Breast epithelium (tissue), 4 donors: ENCODE measurements at places on chromosomes 6 and 20. TPM values are rescaled to one million over a fixed set of nuclear protein-coding genes. Genes with fewer than 3 reads are reported as not detected.

The FAM162B gene
- total RNA-seq = 11.8 TPM

The TSHZ2 gene
- total RNA-seq = 31.7 TPM

The MAS1 gene
- total RNA-seq = not detected

The KHDC1 gene
- total RNA-seq = 1.0 TPM

The HLA-DQB2 gene
- total RNA-seq = 1.3 TPM

The SLC24A3 gene
- 4.9 TPM for total RNA-seq

The SSTR4 gene
- not detected for total RNA-seq

The FNDC1 gene
- 10.1 TPM for total RNA-seq

The BEND6 gene
- total RNA-seq = 0.80 TPM

DNA sequence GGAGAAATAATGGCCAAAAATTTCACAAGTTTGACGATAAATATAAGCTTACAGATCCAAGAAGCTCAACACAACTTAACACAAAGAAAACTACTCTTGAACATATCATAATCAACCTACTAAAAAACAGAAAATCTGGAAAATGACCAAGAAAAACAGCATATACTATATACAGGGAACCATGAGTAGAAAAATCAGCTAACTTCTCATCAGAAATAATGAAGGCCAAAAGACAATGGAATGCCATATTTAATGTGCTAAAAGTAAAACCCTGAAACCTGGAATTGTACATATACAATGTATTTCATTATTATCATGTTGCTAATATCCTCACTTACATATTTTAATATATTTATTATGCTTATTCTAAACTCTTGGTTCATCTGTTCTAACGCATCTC is 25.3 kb downstream of the MAPK13 start:
- no peaks in the 10 kb centered on the region for H3K27me3 ChIP-seq
- DNase-seq = no peak
- no peaks in the 10 kb centered on the region for H3K4me1 ChIP-seq

- DNase-seq = no peak
- H3K4me3 ChIP-seq = no peak overlapping the region
- no peaks in the 10 kb centered on the region for H3K4me1 ChIP-seq
Measured at GRCh38 chr6:53210811-53211210, 62.2 kb upstream of the GCM1 start.

GRCh38 chr20:10332656-10333415 is 101.2 kb downstream of the MKKS start:
- H3K36me3 ChIP-seq = no peaks in the 10 kb centered on the region
- no peaks in the 10 kb centered on the region for H3K27me3 ChIP-seq
- no peaks in the 10 kb centered on the region for H3K4me1 ChIP-seq
- no peak for DNase-seq
- no peak overlapping the region for H3K27ac ChIP-seq
- no peak overlapping the region for H3K4me3 ChIP-seq

GRCh38 chr20:11030351-11030750 is 356.6 kb upstream of the JAG1 start:
- no peak overlapping the region for H3K4me3 ChIP-seq
- H3K27me3 ChIP-seq = no peaks in the 10 kb centered on the region
- DNase-seq = no peak
- H3K27ac ChIP-seq = no peak overlapping the region

DNA sequence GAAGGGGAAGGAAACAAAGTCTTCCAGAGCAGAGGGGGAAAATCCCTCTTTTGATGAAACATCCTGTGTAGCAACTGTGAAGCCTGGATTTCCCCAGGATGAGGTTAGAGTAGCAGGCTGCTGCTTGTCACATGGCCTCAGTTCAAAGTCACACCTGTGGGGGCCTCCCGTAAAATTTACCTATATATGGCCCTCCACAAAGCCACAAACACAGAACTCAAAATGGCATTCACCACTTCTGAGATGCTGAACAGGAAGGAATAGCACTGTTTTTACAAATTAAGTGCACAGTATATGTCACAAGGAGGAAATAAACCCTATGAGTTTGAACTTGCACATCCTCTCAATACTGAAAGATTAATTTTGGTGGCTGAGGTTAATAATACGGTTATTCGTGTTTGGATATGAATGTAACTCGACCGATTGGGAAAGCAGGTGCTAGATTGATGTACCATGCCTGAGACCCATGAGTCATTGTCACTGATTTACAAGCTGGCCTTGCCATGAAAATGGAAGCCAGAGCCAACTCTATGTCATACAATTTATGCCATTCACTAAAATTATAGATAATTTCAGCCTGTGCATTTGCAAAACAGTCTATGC is 70.6 kb downstream of the SGK1 start:
- no peaks in the 10 kb centered on the region for H3K36me3 ChIP-seq
- no peak overlapping the region for H3K27ac ChIP-seq
- no peak overlapping the region for H3K4me3 ChIP-seq
- no peaks in the 10 kb centered on the region for H3K27me3 ChIP-seq
- no peak for DNase-seq

GRCh38 chr6:48036316-48036715 is 74.7 kb downstream of the PTCHD4 start:
- no peaks in the 10 kb centered on the region for H3K4me1 ChIP-seq
- H3K27me3 ChIP-seq = no peaks in the 10 kb centered on the region
- no peak overlapping the region for H3K4me3 ChIP-seq

- H3K4me3 ChIP-seq = no peak overlapping the region
- no peak overlapping the region for H3K27ac ChIP-seq
- peaks cover 9% of the 10 kb centered on the region for H3K27me3 ChIP-seq
- DNase-seq = no peak
- no peaks in the 10 kb centered on the region for H3K4me1 ChIP-seq
Measured at GRCh38 chr20:680638-681187, 5.1 kb upstream of the SCRT2 start.

- H3K4me3 ChIP-seq = no peak overlapping the region
- H3K36me3 ChIP-seq = no peaks in the 10 kb centered on the region
- no peaks in the 10 kb centered on the region for H3K27me3 ChIP-seq
- no peak for DNase-seq
Measured at GRCh38 chr6:89985751-89986493, 91.7 kb downstream of the GJA10 start.

- no peaks in the 10 kb centered on the region for H3K36me3 ChIP-seq
- H3K27me3 ChIP-seq = no peaks in the 10 kb centered on the region
- H3K4me1 ChIP-seq = no peaks in the 10 kb centered on the region
- DNase-seq = no peak
- H3K27ac ChIP-seq = no peak overlapping the region
- peak overlapping the region; percentile 2 for H3K4me3 ChIP-seq
Measured at GRCh38 chr6:2509711-2510110, 241.0 kb downstream of the MYLK4 start.

DNA sequence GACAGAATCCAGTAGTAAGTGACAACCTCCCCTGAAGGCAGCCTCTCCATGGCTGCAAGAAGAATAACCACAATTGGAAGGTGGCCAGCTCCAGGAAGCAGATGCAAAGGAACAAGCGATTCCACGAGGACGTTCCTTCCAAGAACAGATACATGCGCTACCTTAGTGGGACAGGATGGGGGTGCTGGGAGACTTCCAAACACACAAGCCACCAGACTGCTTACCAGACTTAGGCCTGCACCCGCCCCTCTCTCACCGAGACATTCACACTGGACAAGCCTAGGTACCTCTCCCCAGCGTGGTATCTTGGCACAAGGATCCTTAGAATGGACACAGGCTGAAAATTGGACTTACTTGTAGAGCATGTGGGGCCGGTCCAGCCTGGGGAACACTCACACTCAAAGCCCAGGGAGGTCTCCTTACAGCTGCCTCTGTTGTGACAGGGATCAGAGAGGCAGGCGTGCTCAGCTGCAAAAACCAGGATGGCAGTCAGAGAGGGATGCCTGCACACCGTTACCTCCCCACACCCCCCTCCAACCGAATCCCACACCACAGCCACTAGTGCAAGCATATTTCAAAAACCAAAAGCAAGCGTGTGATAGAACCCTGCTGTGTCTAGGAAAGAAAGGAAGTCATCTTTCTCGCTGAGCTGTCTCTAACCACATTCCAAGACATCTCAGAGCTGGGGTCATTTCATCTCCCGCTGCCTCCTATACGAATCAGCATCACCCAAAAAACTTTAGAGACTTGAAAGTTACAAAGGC is 22.4 kb downstream of the JAG1 start:
- no peak for DNase-seq
- H3K27me3 ChIP-seq = no peaks in the 10 kb centered on the region
- no peaks in the 10 kb centered on the region for H3K36me3 ChIP-seq
- no peaks in the 10 kb centered on the region for H3K4me1 ChIP-seq
- H3K27ac ChIP-seq = no peak overlapping the region

GRCh38 chr6:136114661-136115060 is 135.4 kb downstream of the MTFR2 start:
- DNase-seq = no peak
- H3K27ac ChIP-seq = no peak overlapping the region
- H3K36me3 ChIP-seq = no peaks in the 10 kb centered on the region
- no peaks in the 10 kb centered on the region for H3K27me3 ChIP-seq
